ENCODE measurements at places on chromosomes 16 and 17. TPM values are rescaled to one million over a fixed set of nuclear protein-coding genes. Genes with fewer than 3 reads are reported as not detected.

Gene DOC2B
- polyA plus RNA-seq = not detected

Gene ALOX15
- polyA plus RNA-seq = 0.41 TPM

Gene KRTAP1-5
- not detected for polyA plus RNA-seq

Gene TBC1D3
- polyA plus RNA-seq = not detected

Gene PPM1E
- polyA plus RNA-seq = not detected

Gene OTOP2
- not detected for polyA plus RNA-seq

Gene HBM
- not detected for polyA plus RNA-seq

Gene RANBP10
- 10.9 TPM for polyA plus RNA-seq

Gene PLD2
- 4.9 TPM for polyA plus RNA-seq

Gene DUS2
- polyA plus RNA-seq = 68.3 TPM

Gene HSD17B2
- not detected for polyA plus RNA-seq

Gene GOSR2
- 49.2 TPM for polyA plus RNA-seq

Gene TMIGD1
- polyA plus RNA-seq = not detected

Gene PHOSPHO1
- 1.0 TPM for polyA plus RNA-seq

Gene DHRS7C
- not detected for polyA plus RNA-seq

Gene PRR35
- not detected for polyA plus RNA-seq

Gene GUCY2D
- polyA plus RNA-seq = 0.18 TPM

Gene AGRP
- not detected for polyA plus RNA-seq

Gene NUFIP2
- 14.4 TPM for polyA plus RNA-seq

Gene KRTAP4-6
- polyA plus RNA-seq = not detected

Gene ADORA2B
- 1.2 TPM for polyA plus RNA-seq

Gene NDE1
- polyA plus RNA-seq = 79.2 TPM

Gene PPP1R27
- polyA plus RNA-seq = not detected

Gene CLEC16A
- 21.1 TPM for polyA plus RNA-seq

Gene GFAP
- polyA plus RNA-seq = 0.45 TPM

Gene FMNL1
- 36.5 TPM for polyA plus RNA-seq

Gene EFCAB13
- polyA plus RNA-seq = 10.2 TPM

Gene KRTAP2-3
- polyA plus RNA-seq = not detected

Gene MYH2
- polyA plus RNA-seq = not detected

Gene TLCD2
- not detected for polyA plus RNA-seq
